ENCODE measurements at places on chromosomes 6 and 20.

- DNase-seq, result no peak
These were observed 59.5 kb downstream of the CBFA2T2 start for GRCh38 chr20:33549229-33549999.

DNA sequence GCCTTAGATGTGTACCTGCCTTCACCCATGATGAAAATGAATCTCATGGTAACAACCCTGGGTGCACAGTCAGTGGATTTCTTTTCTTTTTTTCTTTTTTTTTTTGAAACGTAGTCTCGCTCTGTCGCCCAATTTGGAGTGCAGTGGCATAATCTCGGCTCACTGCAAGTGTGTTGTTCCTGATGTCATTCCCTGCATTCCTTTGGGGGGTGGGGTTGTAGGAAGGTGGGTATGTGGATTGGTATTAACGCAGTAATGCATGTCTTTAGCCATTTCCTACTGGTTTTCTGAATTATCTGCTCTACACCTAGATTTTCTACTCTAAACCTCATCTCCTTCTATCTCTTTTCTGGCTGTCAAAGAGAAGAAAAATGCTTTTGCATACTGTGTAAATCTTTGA, 146.6 kb downstream of the RNF144B start:
- DNase-seq, result no peak

DNA sequence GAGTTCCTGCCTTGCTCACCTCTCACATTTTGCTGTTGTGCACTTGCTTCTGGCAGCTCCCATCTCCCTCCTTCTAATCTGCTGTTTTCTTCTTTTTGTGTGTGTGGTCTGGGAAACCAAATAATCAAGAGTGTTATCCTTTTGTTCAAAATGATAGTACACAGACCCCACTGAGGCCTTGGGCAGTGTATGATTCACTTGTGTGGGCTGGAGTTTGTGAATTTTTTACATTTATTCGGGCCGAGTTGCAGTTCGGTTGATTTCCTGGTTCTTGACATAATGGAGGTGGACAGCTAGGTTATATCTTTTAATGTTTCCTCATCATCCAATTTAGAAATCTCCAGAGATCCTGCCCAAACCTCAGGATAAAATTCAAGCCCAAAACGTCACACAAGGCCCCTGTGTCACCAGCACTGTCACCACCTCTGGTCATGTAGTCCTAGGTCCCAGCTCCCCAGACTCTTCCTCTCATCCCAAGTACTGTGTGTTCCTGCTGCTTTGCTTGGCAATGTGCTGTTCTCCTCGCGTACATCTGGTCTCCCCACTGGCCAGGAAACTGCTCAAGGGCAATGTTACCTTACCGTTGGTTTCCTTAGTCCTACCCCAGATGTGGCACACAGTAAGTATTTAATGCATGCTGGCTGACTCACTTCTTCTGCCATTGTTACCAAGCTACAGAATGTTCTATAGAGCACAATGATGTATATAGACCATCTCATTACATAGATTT, 55.7 kb upstream of the PHACTR2 start:
- no peak for DNase-seq

GRCh38 chr20:21272679-21273078, 30.5 kb upstream of the XRN2 start:
- no peak for DNase-seq

- no peak for DNase-seq
These were observed 70.5 kb upstream of the THEMIS start for GRCh38 chr6:127971386-127971785.

DNA sequence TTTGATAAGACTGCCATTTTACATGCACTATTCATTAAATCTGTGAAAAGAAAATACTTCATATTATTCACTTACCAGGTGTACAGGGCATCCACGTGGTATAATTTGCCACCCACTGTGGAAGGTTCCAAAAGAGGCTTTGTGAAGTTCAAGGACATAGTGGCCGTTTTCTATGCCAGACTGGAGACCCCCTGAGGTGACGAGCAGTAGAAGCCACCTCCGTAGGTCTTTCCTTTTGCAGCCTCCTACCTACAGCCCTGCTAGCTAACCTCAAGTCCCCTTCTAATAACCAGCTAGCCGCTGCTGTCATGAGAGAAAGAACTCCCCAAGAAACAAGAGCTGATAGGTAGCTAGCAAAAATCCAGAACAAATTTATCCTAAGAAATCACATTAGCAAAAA, 110.5 kb downstream of the ARHGAP18 start:
- no peak for DNase-seq

- DNase-seq, result no peak
These were observed 96.7 kb downstream of the BACH2 start for GRCh38 chr6:90199900-90200299.

GRCh38 chr6:168131464-168132415, 52.7 kb upstream of the FRMD1 start:
- DNase-seq, result no peak

DNA sequence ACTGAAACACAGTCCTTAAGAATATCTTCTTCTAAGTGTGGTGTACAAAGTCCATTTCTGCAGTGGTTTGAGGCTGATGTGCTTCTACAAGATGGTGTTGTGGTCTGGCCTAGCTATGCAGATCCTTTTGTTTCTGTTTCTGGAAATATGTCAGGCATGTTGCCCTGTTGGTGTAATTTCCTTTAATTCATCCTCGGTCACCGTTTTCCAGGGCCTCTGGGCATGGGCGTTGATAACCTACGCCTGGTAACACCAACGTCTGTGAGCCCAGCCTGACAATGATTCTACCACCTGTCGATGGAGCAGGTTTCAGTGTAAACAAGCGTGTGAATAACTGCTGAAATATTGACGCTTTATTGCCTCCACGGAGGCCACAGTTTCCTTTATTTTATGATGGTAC, 33.3 kb upstream of the AFDN start:
- no peak for DNase-seq

GRCh38 chr6:109000289-109000688, 94.4 kb downstream of the SESN1 start:
- no peak for DNase-seq

DNA sequence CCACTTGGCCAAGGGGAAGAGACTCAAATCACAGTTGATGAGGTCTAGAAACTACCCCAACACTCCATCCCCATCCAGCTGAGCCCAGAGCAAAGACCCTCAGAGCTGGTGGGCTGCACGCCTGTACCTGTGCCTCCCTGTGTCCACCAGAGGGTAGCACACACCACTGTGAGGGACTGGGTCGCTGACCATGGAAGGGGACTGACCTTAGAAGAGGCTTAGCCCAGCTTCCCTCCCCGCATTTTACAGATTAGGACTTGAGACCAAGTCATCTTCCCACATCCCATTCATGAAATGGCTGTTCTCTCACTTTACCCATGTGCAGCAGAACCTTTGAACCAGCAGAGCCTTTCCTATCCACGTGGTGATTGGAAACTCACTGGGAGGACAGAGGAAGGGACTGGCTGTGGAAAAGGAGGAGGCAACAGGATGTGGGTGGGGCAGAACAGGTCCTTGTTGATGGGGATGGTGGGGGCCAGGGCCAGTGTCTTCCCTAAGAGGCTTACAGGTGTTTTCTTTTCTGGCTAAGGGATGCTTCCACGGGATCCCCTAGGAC, 44.3 kb downstream of the CPXM1 start:
- no peak for DNase-seq

GRCh38 chr6:88605271-88605670, 358.1 kb downstream of the RNGTT start:
- no peak for DNase-seq

DNA sequence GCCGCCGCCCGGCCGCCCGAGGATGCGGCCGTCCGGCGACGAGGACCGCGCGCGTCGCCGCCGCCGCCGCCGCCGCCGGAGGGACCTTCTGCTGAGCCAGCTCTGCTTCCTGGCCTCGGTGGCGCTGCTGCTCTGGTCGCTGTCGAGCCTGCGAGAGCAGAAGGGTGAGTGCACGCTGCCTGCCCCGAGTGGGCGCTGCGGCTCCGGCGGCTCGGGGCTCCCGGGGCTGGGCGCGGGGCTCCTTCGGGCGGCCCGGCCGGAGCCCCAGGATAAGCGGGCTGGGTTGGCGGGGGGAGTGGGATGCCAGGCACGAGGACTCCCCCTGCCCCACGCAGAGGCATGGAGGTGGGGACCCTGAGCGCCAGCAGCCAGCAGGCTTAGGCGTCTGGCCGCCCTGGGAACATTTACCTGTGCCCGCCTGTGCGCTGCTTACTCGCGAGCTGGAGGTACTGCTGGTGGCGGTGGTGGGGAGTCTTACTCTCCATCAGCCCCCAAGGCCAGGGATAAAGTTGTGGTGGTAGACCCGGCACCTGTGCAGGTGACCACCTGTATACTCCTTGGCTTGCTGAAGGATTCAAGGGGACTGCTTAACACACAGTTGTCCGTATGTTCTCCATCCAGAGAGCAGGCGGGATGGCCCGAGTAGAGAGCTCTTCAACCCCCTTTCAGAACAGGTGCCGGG, 520 bp downstream of the SLC24A3 start:
- no peak for DNase-seq

DNA sequence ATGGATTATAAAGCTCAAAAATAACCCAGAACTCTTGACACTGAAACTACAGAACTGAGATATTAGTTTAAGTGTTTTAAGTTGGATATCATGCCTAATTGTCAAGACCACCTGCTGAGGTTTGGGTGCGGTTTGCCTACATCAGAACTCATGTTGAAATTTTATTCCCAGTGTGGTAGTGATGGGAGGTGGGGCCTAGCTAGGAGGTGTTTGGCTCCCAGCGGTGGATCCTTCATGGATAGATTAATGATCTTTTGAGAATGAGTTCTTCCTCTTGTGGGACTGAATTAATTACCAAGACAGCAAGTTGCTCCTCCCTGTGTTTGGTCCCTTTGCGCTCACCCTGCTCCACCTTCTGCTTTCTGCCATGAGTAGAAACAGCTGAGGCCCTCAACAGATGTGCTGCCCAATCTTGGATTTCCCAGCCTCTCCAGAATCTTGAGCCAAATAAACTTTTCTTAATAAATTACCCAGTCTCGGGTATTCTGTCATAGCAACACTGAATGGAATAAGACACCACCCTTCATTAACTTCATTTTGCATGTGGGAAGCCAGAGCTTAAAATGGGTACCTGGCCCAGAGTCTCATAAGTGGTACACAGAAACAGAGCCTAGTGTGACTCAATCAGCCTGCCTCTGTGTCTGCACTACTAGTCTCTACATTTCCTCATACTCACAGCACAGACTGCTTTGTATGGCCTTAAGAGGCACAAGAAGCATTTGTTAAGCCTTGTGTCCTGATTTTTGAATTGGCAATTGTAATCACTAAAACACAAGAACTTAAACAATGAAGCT, 158.4 kb downstream of the IBTK start:
- no peak for DNase-seq

- DNase-seq, result no peak
These were observed 3.2 kb downstream of the MDFI start for GRCh38 chr6:41641352-41641925.

- DNase-seq, result no peak
These were observed 72.4 kb upstream of the NXT1 start for GRCh38 chr20:23278172-23278571.
